ENCODE measurements at places on chromosomes 4 and X.

DNA sequence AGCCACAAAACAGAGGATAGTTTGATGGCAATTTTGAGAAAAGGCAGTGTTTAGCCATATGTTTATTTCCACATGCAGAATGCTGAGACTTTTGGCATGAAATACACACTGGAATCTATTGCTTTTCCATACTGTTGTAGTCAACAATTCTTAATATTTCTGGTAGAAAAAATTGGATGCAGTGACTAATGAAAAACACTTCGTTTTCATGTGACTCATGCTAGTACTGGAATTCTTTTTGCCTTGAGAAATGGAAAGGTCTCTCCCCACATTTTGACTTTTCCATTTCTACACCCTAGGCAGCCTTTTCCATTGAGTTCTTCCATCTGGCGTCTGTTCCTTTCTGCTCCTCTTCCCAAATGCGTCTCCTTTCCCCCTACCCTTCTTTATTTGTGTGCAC is 425.2 kb upstream of the FTHL17 start:
- no peak overlapping the region for H3K27ac ChIP-seq
- no peak for DNase-seq
- no peak overlapping the region for H3K4me3 ChIP-seq
- H3K27me3 ChIP-seq: no peaks in the 10 kb centered on the region
- no peaks in the 10 kb centered on the region for H3K4me1 ChIP-seq
- H3K36me3 ChIP-seq: no peaks in the 10 kb centered on the region

DNA sequence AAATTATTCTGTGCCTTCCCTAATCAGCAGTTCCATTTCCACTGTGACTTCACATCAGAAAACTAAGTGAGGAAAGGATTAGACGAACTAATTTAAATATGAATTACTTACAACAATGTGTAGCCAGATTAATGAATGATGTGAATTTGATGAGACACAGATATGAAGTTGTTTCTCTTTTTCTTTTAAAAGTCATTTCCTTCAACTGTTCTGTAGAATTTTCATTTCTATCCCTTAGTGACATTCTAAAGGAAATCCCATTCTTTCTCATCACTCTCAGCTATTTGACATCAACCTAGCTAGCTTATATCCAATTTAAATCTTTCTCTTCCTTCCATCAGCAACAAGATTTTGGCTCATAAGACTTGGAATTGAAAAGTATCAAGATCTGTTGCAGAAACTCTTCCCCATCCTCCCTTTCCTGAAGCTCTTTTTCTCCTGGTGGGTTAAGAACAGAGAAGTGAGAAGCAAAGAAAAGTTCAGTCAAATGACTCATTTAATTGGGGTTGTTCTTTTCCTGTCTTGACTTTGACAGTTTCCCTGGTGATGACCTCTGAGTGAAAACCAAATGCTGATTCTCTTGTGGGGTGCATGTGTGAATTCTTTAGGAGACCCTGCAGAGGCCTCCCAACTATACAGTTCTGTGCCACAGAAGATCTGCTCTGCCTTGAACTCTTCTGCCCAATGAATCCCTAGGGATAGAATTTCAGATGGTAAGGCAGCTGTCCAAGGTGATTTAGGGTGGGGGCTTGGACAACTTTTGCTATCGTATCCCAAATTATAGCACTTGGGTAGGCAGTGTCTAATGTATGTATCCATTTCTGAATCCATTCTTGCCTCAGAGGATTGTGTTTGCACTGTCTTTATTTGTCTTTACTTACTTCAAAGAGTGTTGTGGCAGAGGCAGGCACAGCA is 232.5 kb upstream of the GPRIN3 start:
- no peaks in the 10 kb centered on the region for H3K27me3 ChIP-seq
- DNase-seq: no peak
- H3K4me1 ChIP-seq: no peaks in the 10 kb centered on the region
- no peak overlapping the region for H3K4me3 ChIP-seq
- no peaks in the 10 kb centered on the region for H3K36me3 ChIP-seq
- no peak overlapping the region for H3K27ac ChIP-seq

DNA sequence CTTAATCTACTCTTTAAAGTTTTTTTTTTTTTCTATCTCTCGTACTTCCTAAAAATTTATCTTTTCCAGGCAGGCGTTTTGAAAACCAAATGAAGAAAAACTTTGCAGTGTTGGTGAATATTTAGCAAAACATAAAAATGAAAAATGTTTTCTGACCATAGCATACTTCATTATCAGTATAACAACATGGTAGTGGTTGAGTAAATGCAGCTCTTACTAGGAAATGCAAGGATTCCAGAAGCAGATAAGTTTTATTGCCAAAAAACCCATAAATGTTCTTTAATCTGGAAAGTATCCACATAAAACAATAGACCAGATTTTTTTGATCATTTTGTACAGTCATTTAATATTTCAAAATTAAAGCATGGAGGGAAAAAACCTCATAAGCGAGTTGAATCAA is 136.9 kb upstream of the GUCY1A1 start:
- no peaks in the 10 kb centered on the region for H3K36me3 ChIP-seq
- no peaks in the 10 kb centered on the region for H3K27me3 ChIP-seq
- no peak overlapping the region for H3K27ac ChIP-seq
- H3K4me3 ChIP-seq: no peak overlapping the region
- peaks cover 46% of the 10 kb centered on the region for H3K4me1 ChIP-seq

DNA sequence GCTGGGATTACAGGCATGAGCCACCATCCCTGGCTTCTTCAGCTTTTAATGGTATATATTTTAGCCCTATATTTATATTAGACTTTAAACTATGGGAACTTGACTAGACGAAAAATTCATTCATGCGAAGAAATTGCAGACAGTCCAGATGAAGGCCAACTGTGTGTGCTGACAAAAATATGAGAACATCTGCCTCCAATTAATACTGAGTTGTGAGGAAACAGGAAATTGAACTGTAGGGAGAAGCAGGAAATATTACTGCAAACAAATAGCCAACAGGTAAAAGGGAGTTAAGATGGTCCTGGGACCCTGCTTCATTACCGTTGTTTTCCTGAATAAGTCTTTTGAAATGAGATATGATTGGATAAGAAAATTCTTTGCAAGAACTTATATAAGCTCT is 26.3 kb downstream of the MGARP start:
- no peaks in the 10 kb centered on the region for H3K27me3 ChIP-seq
- H3K27ac ChIP-seq: no peak overlapping the region
- H3K36me3 ChIP-seq: no peaks in the 10 kb centered on the region
- DNase-seq: no peak
- H3K4me1 ChIP-seq: no peaks in the 10 kb centered on the region

DNA sequence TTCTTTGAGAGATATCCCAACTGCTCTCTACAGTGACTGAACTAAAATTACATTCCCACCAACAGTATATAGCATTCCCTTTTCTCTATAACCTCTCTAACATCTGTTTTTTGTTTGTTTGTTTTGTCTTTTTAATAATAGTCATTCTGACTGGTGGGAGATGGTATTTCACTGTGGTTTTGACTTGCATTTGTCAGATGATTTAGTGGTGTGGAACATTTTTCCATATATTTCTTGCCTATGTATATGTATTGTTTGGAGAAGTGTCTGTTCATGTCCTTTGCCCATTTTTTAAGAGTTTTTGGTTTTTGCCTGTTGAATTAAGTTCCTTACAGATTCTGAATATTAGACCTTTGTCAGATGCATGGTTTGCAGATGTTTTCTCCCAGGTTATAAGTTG is 9.0 kb downstream of the USO1 start:
- H3K27me3 ChIP-seq: no peaks in the 10 kb centered on the region
- peaks cover 35% of the 10 kb centered on the region for H3K4me1 ChIP-seq
- no peak overlapping the region for H3K27ac ChIP-seq
- H3K36me3 ChIP-seq: no peaks in the 10 kb centered on the region
- no peak for DNase-seq

GRCh38 chrX:15299941-15300851 is 15.2 kb downstream of the ASB11 start:
- H3K4me3 ChIP-seq: no peak overlapping the region
- no peak overlapping the region for H3K27ac ChIP-seq
- H3K36me3 ChIP-seq: no peaks in the 10 kb centered on the region
- H3K4me1 ChIP-seq: no peaks in the 10 kb centered on the region

- H3K4me1 ChIP-seq: no peaks in the 10 kb centered on the region
- no peak overlapping the region for H3K4me3 ChIP-seq
- H3K27me3 ChIP-seq: no peaks in the 10 kb centered on the region
- H3K27ac ChIP-seq: no peak overlapping the region
- DNase-seq: no peak
Measured at GRCh38 chr4:22315628-22316027, 200.2 kb downstream of the ADGRA3 start.

DNA sequence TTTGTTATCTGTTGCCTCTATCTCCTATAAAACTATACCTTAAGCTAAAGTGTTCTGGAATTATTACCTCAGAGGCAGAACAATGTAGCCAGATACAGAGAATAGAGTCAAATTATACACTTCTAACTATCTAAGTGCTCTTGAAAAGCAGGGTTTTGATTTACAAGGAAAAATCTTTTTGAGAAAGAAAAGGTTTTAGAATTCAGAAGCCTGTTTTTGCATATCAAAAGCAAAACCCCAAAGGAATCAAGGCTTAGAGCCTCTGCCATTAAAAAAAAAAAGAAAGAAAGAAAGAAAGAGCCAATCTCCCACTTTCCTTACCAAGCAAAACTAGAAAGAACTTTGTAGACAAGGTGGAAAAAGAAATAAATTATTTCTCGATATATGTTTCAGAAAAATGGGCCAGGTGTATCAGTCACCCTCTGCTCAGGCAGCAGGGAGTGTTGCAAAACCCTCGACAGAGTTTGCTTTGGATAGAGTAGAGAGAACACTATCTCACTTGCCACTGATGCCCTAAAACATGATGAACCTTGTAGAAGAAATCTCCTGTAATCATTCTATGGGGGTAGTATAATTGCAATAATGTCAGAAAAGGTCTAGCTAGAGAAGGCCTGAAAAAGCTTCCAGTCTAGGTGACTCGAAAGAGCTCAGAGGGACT is 318.3 kb downstream of the PCDH10 start:
- no peaks in the 10 kb centered on the region for H3K4me1 ChIP-seq
- no peak overlapping the region for H3K4me3 ChIP-seq
- no peaks in the 10 kb centered on the region for H3K27me3 ChIP-seq
- no peak overlapping the region for H3K27ac ChIP-seq
- H3K36me3 ChIP-seq: no peaks in the 10 kb centered on the region

DNA sequence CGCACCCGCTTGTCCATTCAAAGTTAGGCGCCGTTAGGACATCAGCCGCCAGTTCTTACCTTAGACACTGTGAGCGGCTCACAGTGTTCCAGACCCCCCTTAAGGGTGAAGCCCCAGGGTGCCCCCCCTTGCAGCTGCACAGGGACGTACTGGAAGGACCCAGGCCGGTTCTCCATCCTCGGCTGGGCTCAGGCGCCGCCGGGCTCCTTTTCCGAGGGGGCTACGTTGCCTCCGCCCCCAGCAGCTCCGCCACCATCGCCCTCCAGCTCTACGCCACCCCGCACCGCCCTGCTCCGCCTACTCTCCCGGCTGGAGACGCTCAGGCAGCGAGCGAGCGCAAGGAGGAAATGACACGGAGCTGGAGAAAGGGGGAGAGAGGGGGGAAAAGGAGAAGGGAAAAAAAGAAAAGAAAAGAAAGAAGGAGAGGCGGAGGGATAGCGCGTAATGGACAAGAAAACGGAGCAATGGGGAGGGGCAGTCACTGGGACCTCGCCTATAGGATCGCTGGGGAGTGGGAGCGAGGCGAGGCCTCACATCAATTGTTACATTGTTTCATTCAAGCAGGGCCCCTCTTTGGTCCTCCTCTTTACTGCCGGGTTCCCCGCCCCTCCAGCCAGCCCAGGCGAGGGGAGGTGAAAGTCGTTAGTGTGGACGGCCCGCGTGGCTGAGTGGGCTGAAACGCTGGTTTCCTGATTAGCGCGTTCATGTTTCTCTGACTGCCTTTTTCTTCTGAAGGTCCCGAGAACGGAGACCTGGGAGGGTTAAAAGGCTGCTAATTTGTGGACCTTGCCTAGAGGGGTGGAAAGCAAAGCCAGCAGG is at the start of gene SHROOM4:
Gene SHROOM4 (minus strand): TSS at position 352 of the 819 bp plus-strand sequence. CDS start 176 bp downstream, at position 176.
- H3K4me1 ChIP-seq: no peaks in the 10 kb centered on the region
- H3K4me3 ChIP-seq: peak within 1 kb of the TSS; percentile 42
- no peaks in the 10 kb centered on the region for H3K27me3 ChIP-seq
- DNase-seq: peak; percentile 67
- no peaks in the 10 kb centered on the region for H3K36me3 ChIP-seq

DNA sequence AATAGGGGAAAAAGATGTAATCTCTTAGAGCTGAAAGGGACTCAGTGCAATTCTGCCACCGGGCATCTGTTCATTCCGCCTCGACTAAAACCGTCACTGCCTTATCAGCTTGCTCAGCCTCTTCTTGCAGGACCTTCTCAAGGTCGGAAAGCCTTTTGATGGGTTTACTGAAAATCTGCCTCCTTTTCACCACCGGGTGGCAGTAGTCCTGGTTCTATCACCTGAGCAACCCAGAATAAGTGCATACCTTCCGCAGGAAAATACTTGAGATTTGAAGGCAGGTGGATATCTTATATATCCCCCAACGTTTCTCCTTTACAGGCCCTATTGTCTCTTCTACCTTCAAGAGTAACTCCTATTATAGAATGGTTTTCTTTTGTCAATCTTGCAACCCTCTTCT is 103.4 kb upstream of the PAK3 start:
- no peak overlapping the region for H3K27ac ChIP-seq
- no peak overlapping the region for H3K4me3 ChIP-seq
- no peak for DNase-seq

DNA sequence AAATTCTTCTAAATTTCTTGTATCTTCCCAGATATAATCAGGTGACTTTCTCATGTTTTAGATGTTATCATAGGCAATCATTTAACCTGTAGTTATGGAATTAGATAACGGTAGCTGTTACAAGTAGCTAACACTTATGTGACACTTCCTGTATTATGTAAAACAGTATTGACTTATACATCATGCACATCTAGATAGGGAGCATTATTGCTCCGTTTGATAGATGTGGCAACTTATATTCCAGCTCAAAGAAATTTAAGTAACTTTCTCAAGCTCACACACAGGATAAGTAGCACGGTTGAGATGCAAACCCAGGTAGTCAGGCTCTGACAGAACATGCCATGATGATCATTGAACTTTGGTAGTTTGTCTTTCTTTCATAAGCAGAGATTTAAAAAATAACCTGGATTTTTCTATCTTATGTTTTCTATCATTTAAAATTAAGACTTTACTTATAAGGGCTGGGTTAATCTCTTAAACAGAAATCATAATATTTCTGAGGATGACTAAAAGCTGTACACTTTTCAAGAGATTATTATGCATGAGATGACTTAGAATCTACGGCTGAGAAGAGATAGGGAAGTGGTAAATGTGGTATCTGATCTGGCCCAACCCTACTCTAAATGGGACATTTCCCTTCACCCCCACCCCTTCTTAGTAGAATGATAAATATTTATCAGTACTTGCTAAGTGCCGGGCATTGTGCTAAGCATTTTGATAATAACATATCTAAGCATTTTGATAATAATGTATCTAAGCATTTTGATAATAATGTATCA is 69.1 kb upstream of the HPGD start:
- no peaks in the 10 kb centered on the region for H3K36me3 ChIP-seq
- DNase-seq: no peak
- H3K4me1 ChIP-seq: no peaks in the 10 kb centered on the region
- H3K27me3 ChIP-seq: no peaks in the 10 kb centered on the region
- no peak overlapping the region for H3K4me3 ChIP-seq

GRCh38 chr4:125070861-125071260 is 243.9 kb upstream of the FAT4 start:
- no peaks in the 10 kb centered on the region for H3K27me3 ChIP-seq
- H3K4me1 ChIP-seq: peaks cover 5% of the 10 kb centered on the region
- no peak for DNase-seq
- H3K27ac ChIP-seq: no peak overlapping the region
- no peak overlapping the region for H3K4me3 ChIP-seq
- no peaks in the 10 kb centered on the region for H3K36me3 ChIP-seq

Measured in sigmoid colon (tissue), 7 donors.